SK-N-SH treated with all-trans-retinoic acid at 6 μM for 48 hours (cell line): ENCODE measurements at places on chromosomes 11 and 22.

DNA sequence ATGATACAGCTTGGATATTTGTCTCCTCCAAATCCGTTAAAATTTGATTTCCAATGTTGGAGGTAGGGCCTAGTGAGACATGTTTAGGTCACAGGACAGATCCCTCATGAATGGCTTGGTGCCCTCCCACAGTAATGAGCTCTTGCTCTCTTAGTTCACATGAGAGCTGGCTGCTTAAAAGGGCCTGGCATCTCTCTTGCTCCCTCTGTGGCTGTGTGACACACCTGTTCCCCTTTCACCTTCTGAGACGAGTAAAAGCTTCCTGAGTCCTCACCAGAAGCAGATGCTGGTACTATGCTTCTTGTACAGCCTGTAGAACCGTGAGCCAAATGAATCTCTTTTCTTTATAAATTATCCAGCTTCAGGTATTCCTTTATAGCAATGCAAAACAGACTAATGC lies 3.5 kb downstream of the VPS37C start:
- ATAC-seq = no peak

- ATAC-seq = no peak
These were observed 4.2 kb downstream of the GRAMD1B start for GRCh38 chr11:123434262-123434661.

- ATAC-seq = no peak
These were observed 9.6 kb downstream of the SERPINH1 start for GRCh38 chr11:75571625-75572024.

DNA sequence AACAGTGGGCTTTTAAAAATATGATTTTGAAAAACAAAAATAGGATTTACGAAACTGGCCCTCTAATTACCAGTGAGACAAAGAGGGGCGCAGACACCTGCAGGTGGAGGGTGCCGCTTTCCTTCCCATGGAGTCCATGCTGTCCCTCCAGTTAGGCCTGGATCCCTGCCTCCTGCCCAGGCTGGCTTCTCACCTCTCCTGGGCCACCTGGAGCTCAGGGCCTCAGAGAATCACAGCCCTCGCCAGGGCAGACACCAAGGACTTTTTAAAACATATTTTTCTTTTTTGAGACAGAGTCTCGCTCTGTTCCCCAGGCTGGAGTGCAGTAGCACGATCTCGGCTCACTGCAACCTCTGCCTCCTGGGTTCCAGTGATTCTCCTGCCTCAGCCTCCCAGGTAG lies 1437.2 kb downstream of the TBC1D22A start:
- no peak for ATAC-seq

DNA sequence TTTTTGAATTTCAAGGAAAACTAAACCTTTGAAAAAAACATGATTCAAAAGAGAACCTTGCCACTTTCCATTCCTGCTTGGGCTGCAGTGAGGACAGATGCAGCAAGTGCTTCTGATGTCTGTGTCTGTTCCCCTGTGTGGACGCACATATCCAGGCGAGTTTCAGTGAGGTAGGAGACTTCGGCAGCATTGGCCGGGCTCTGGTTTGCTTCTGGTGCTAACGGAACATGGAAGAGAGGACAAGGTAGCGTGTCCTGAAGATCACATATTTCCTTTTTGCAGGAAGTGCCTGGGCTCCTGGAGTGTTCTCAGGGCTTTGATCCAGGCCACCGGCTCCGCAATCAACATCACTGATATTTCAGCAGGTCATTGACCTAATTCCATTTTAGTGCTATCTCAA lies 33.1 kb upstream of the IGLL5 start:
- ATAC-seq = no peak

- peak; percentile 45; the same call in 2 of the 3 replicates for ATAC-seq
These were observed 89.0 kb upstream of the GRK3 start for GRCh38 chr22:25475257-25476022.

DNA sequence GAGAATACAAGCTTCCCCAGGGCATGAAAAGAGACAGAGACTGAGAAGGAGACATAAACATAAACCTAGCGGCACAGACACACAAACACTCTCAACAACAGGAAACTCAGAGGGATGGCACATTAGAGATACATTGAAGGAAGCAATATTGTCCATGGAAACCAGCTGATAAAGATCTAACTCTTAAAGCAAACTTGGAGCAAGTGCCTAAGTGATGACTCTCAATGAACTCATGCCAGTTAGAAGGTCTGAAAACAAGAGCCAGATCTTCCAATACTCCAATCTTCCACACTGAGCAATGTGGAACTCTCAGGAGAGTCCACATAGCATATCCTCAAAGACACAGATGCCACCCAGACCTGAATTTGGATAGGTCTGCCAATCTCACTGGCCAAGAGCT lies 168.8 kb upstream of the ISX start:
- ATAC-seq = no peak

- no peak for ATAC-seq
These were observed 72.1 kb downstream of the BRD1 start for GRCh38 chr22:49755631-49756001.

- no peak for ATAC-seq
These were observed 23.5 kb upstream of the LRRC10B start for GRCh38 chr11:61485080-61485479.

- ATAC-seq = peak; percentile 67
These were observed 33.3 kb downstream of the DENND5A start for GRCh38 chr11:9231848-9232177.

- no peak for ATAC-seq
These were observed 1.0 kb downstream of the POLA2 start for GRCh38 chr11:65262776-65263175.

GRCh38 chr11:96978751-96979150 lies 588.9 kb downstream of the JRKL start:
- ATAC-seq = no peak

- ATAC-seq = no peak
These were observed 28.2 kb upstream of the CCDC81 start for GRCh38 chr11:86346513-86346912.
